ENCODE measurements at places on chromosomes 4 and X. TPM values are rescaled to one million over a fixed set of nuclear protein-coding genes. Genes with fewer than 3 reads are reported as not detected.

- H3K36me3 ChIP-seq = no peaks in the 10 kb centered on the region
- no peak for DNase-seq
- no peak overlapping the region for H3K4me3 ChIP-seq
Observed at GRCh38 chr4:54707406-54707805, 49.6 kb downstream of the KIT start.

DNA sequence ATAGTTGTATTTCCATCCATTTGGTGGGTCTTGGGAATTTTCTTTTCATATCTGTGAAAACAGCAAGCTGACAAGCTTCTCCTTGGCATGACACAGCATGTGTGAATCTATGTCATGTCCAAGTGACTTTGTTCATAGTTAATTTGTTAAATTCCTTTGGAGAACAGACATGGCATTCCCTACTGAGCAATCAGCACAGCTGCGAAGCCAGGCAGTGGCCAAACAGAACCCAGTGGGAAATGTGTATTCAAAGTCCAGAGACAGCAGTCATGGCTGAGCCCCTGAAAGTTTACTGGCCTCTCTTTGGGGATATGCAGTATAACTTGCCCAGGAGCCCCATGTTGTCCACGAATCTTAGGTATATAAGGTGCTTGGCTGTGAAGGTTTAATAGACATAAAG lies 474.7 kb downstream of the NKX6-1 start:
- no peak for DNase-seq
- no peaks in the 10 kb centered on the region for H3K27me3 ChIP-seq
- no peak overlapping the region for H3K4me3 ChIP-seq
- H3K36me3 ChIP-seq = no peaks in the 10 kb centered on the region

- H3K36me3 ChIP-seq = no peaks in the 10 kb centered on the region
- H3K27me3 ChIP-seq = no peaks in the 10 kb centered on the region
- H3K27ac ChIP-seq = no peak overlapping the region
- H3K4me1 ChIP-seq = no peaks in the 10 kb centered on the region
- H3K4me3 ChIP-seq = no peak overlapping the region
- no peak for DNase-seq
Observed at GRCh38 chr4:148029781-148030180, 297.9 kb downstream of the ARHGAP10 start.

- peaks cover 44% of the 10 kb centered on the region for H3K4me1 ChIP-seq
- no peaks in the 10 kb centered on the region for H3K27me3 ChIP-seq
- peaks cover 33% of the 10 kb centered on the region for H3K36me3 ChIP-seq
- DNase-seq = no peak
- H3K27ac ChIP-seq = peak overlapping the region; percentile 66
- peak overlapping the region; percentile 61 for H3K4me3 ChIP-seq
Observed at GRCh38 chr4:1718095-1718850, 2.9 kb downstream of the TMEM129 start.

DNA sequence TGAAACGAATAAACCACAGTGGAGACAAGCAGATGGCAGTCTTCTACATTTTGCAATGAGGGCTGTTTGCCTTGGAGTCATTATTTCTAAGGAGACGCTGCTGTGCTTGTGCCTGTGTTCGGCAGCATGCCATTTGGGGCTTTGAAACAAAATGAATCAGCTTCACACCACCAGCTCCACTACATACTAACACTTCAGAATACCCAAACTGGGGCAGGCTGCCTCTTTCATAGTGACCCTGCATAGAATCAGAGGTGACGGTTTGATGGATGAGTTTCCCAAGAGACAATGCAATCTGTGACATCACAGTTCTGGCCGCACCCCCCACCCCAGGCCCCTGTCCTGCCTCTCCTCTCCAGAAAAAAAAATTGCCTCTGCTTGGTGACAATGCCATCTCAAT lies 57.1 kb upstream of the MID1 start:
- H3K4me3 ChIP-seq = no peak overlapping the region
- H3K27ac ChIP-seq = no peak overlapping the region
- H3K27me3 ChIP-seq = no peaks in the 10 kb centered on the region
- no peaks in the 10 kb centered on the region for H3K36me3 ChIP-seq
- no peak for DNase-seq

DNA sequence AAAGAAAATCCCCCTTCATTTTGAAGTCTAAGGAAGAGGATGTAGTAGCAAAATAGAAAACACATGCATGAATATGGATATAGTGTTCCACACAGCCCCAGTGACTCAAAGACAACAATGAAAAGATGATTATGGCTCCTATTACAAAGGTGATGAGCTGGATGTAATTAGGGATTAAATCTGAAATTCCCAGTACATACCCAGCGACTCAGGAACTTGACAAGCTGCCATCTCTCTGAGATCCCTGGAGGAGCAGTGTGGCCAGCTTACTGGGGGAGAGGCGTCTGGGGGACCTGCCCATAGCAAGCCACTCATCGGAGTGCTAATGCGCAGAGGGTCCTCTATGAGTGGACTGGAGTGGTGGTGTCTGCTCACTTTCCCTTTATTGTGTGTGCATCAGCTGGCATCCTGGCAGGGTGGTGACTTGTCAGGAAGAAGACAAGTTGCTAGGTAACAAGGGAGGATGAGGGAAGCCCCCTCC lies 42.7 kb upstream of the MGST2 start:
- no peak for DNase-seq
- H3K27me3 ChIP-seq = peaks cover 12% of the 10 kb centered on the region
- H3K36me3 ChIP-seq = no peaks in the 10 kb centered on the region
- no peak overlapping the region for H3K4me3 ChIP-seq

DNA sequence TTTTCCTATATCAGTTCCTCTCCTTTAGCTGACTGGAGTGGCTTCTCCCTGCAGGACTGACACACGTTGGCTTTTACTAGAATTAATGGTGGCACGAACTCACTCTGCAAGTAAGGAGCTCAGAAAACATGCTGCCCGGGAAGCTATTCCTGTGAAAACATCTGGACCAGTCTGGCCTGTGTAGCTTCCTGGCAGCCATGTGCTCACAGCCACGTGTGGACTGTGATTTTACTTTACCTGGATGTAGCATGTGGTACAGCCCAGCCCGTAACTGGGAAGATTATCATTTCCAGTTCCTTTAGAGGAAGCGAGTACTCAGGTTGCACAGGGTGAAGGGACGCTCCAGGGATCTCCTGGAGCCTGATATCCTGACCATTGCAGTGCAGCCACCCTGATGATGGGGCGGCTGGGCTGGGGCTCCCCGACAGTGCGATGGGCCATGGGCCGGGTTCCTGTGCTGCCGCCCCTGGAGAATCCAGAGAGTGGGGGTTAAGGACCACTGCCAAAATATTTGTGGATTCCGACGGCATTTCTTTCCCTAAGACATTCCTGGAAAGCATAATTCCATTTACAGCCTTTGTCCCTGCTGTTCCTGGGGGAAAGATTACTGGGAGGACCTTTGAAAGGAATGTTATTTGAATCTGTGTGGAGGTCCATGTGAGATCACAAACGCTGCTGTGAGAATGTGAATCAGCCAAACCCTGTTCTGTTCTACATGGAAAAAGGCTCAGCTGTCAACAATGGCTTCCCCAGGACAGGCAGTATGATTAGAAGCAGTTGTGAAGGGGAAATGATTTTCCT lies 35.0 kb downstream of the PROM1 start:
- no peak overlapping the region for H3K4me3 ChIP-seq
- peaks cover 11% of the 10 kb centered on the region for H3K27me3 ChIP-seq
- no peaks in the 10 kb centered on the region for H3K36me3 ChIP-seq
- no peak overlapping the region for H3K27ac ChIP-seq

DNA sequence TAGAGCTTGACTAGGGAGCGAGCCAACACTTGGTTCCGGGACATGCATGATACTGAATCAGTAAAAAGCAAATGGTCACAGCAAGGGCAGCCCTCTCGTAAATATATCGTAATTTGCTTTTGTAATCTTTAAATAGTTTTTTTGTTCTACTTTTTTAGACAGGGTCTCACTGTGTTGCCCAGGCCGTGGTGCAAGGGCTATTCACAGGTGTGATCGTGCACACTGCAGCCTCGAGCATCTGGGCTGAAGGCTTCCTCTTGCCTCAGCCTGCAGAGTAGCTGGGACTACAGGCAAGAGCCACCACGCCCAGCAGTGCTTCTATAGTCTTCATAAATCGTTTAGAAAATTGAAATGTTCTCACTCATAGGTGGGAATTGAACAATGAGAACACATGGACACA lies 309.7 kb downstream of the TENM3 start:
- no peak overlapping the region for H3K4me3 ChIP-seq
- H3K36me3 ChIP-seq = no peaks in the 10 kb centered on the region
- DNase-seq = no peak
- no peaks in the 10 kb centered on the region for H3K4me1 ChIP-seq
- H3K27ac ChIP-seq = no peak overlapping the region
- peaks cover 7% of the 10 kb centered on the region for H3K27me3 ChIP-seq

- no peak overlapping the region for H3K27ac ChIP-seq
- DNase-seq = no peak
- no peaks in the 10 kb centered on the region for H3K4me1 ChIP-seq
- H3K4me3 ChIP-seq = no peak overlapping the region
- no peaks in the 10 kb centered on the region for H3K27me3 ChIP-seq
Observed at GRCh38 chr4:141899541-141899940, 263.2 kb downstream of the IL15 start.

DNA sequence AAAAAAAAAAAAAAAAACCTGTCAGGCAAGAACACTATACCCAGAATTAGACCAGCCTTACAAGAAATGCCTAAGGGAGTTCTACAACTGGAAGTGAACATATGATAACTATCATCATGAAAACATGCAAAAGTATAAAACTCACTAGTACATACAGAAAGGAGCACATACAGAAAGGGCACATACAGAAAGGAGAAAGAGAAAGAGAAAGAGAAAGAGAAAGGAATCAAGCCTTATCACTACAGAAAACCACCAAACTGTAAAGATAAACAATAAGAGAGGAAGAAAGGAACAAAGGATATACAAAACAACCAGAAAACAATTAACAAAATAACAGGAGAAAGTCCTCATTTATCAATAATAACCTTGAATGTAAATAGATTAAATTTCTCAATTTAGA lies 50.4 kb downstream of the PHKA1 start:
- peaks cover 4% of the 10 kb centered on the region for H3K36me3 ChIP-seq

- H3K27me3 ChIP-seq = peaks cover 44% of the 10 kb centered on the region
- H3K4me1 ChIP-seq = peaks cover 16% of the 10 kb centered on the region
- no peak overlapping the region for H3K27ac ChIP-seq
- DNase-seq = peak; percentile 47
Observed at GRCh38 chr4:80189581-80189955, 7.7 kb upstream of the PRDM8 start.

Gene NLGN3
- 1.0 TPM for total RNA-seq

Gene CENPI
- total RNA-seq = 19.4 TPM
